Kidney epithelial cell (primary cell): ENCODE measurements at places on chromosomes 16 and 17. TPM values are rescaled to one million over a fixed set of nuclear protein-coding genes. Genes with fewer than 3 reads are reported as not detected.

CLEC19A gene
- total RNA-seq, result not detected in 2 replicates

KRT40 gene
- not detected in 2 replicates for total RNA-seq

GRCh38 chr16:2285731-2286191 lies 17.8 kb upstream of the RNPS1 start:
- no peak for DNase-seq

GRCh38 chr17:17445925-17446665 lies 30.7 kb upstream of the MED9 start:
- DNase-seq, result peak; percentile 97

DNA sequence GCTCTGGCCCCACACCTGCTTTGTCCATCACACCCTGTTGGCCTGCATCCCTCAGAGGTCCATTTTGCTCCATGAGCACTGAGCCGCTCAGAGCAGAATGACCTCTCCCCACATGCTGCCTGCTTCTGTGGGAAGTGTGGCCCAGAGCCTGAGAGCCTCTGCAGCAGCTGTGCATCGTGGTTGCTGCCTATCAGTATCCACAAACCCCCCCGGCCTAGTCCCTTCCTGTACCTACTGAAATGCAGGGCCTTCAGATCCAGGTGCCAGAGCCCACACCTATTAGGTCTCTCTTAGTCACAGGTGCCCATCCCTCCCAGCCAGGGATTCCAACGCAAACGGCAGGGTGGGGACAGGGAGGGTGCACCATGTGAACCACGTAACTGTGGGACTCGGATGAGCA lies 16.6 kb upstream of the TRPV3 start:
- DNase-seq, result no peak
